ENCODE measurements at places on chromosomes 11 and 22.

DNA sequence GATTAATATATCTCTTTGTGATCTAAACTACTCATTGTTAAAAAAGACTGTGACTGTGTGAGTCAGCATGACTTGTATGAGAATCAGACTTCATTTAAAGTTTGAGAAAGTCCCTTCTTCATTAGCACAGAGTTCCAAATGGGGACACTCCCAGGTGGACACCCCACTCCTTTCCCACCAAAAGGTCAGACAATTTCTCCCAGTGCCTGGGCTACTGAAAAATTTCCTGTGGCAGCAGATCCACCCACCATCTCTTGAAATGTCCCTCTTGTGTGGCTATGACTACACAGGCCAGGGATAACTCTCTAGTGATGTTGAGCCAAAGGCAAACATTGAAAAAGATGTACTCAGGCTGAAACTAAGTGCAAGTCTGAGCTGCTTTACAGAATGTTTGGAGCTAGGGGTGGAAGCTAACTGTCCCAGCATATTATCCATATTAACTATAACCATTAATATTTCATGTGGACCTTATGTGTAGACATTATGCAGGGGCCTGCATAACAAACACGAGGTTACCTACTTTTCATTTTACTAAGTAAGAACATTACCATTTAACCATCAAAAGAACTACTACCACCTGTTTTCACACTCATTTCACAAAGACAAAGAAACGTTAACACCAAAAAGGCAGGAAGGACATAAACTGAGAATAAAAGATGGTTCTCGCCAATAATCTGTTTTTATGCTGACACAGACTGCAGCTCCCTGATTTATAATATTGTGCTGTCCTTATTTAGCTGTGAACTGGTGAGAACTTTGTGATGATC lies 44.8 kb downstream of the MMP20 start:
- peak; percentile 9 for DNase-seq

- no peak for DNase-seq
Measured at GRCh38 chr11:73176874-73177155, 34.7 kb upstream of the FCHSD2 start.

GRCh38 chr11:80365076-80365725 lies 924.4 kb upstream of the TENM4 start:
- DNase-seq, result no peak

- DNase-seq, result no peak
Measured at GRCh38 chr11:11582011-11582701, 39.6 kb downstream of the GALNT18 start.

- no peak for DNase-seq
Measured at GRCh38 chr22:20583471-20583922, 76.1 kb downstream of the MED15 start.

DNA sequence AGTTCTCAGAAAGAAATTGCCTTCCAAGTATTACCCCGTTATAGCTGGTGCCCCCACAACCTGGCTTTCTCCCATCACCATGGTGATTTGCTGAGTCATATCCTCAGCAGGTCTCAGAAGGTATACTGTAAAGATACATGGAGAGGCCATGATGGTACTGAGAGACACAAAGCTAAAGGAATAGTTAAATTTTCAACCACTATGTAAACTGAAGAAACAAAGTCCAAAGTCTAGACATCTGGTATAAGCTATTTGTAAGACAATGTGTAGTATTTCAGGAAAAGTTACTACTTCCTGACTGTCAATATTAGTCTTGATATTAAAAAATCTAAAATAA lies 377.1 kb downstream of the DCDC1 start:
- DNase-seq, result no peak

DNA sequence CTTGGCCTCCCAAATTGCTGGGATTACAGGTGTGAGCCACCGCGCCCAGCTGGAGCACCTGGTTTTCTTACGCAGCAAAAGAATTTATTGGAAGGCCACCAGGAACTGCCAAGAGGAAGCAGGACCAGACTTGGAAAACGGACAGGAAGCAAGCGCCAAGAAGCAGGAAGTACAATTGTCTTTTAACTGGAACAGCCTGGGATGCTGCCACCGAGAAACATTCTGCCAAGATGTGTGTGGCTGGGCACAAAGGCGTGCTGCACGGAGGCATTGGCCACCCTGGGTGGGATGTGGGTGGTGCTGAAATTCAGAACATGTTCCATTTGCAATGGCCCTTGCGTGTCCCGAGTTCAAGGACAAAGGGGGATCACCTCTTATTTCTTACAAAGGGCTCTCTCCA lies 15.4 kb downstream of the SLC3A2 start:
- no peak for DNase-seq

- DNase-seq, result no peak
Measured at GRCh38 chr22:37190262-37190780, 2.3 kb upstream of the C1QTNF6 start.

- peak; percentile 70 for DNase-seq
Measured at GRCh38 chr11:123061403-123062157, at the start of gene HSPA8. Gene HSPA8, minus strand, starts transcription at chr11:123062136. Its CDS starts 812 bp downstream, at chr11:123061324.

DNA sequence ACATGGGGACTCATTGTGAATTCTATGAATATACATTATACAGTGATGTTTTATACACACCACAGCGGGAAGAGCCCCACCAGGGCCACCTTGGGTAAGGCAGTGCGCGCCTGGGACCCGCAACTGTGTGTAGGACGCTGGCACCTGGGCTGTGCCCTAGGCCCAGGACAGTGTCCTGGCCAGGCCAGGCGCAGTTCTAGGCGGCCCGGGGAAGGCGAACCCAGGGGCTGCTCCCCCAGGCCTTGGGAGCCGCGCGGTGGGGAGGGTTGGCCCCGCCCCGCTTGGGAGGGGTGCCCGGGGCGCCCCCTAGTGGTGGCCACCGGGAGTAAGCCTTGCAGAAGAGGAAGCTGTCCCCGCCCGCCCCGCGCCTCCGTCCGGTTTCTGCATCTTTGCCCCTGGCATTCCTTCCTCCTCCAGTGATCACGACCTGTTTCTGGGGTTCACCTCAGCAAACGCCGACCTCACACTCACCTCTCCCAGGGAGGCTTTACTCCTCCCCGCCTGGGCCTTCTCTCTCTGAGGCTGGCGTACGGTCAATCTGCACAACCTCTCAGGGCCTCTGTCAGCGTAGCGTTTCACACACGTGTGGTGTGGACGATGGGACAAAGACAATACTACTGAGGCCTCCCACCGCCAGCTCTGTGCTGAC lies 9.5 kb upstream of the EHD1 start:
- DNase-seq, result peak; percentile 66

GRCh38 chr22:19903031-19903430 lies 38.5 kb upstream of the COMT start:
- no peak for DNase-seq

DNA sequence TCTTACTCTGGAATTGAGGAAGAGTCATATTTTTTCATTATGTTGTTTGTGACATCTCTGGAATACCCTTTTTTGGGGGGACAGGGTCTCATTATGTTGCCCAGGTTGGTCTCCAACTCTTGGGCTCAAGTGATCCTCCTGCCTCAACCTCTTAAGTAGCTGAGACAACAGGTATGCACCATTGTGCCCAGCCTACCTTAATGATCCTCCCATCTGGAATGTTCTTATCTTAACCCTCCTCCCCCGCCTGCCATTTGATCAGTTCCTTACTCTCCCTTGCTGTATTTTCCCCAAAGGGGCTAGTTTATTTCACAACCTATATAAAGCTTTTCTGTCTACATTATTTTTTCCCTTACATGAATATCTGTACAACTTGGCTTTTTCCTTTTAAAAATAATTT lies 594.7 kb downstream of the METTL15 start:
- no peak for DNase-seq

DNA sequence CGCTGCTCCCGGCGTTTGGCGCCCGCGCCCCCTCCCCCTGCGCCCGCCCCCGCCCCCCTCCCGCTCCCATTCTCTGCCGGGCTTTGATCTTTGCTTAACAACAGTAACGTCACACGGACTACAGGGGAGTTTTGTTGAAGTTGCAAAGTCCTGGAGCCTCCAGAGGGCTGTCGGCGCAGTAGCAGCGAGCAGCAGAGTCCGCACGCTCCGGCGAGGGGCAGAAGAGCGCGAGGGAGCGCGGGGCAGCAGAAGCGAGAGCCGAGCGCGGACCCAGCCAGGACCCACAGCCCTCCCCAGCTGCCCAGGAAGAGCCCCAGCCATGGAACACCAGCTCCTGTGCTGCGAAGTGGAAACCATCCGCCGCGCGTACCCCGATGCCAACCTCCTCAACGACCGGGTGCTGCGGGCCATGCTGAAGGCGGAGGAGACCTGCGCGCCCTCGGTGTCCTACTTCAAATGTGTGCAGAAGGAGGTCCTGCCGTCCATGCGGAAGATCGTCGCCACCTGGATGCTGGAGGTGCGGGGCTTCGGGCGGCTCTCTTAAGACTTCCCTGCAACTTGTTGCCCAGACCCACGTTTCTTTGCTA lies at the start of gene CCND1:
CCND1 (plus strand) TSS at position 162 of the 587 bp plus-strand sequence; CDS start at position 320, 158 bp downstream.
- peak; percentile 93 for DNase-seq

DNA sequence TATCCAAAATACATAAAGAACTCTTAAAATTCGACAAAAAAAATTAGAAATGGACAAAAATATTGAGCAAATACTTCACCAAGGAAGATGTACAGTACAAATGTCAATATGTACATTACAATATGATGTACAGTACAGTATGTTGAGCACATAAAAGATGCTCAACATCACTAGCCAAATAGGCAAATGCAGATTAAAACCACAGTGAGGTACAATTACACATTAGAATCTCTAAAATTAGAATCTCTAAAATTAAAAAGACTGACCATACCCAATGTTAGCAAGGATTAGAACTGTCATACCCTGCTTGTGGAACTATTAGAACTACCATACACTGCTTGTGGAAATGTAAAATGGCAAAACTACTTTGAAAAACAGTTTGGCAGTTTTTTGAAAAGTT lies 78.7 kb upstream of the TSPAN18 start:
- no peak for DNase-seq

- DNase-seq, result no peak
Measured at GRCh38 chr11:27060816-27061460, 20.3 kb downstream of the BBOX1 start.

DNA sequence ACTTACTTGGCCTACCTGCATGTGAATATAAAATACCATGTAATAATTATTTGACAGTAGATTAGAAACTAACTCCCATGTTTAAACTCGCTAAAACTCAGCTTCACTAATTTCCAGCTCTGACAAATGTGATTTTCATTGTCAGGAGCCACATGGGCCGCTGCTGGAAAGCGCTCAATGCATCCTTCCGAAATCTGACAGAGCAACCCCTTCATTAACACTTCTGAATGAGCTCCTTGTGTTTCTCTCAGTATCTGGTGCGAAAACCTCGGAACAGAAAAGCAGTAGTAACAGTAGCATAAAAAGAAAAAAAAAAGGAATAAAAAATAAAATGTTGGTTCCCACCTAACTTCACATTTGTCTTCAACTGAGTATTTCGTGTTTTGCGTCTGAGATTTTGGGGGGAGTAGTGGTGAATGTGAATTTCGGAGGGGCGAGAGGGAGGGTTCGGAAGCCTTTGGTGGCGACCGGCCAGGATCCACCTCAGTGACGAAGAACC lies 710 bp downstream of the MTCH2 start:
- DNase-seq, result peak; percentile 5

DNA sequence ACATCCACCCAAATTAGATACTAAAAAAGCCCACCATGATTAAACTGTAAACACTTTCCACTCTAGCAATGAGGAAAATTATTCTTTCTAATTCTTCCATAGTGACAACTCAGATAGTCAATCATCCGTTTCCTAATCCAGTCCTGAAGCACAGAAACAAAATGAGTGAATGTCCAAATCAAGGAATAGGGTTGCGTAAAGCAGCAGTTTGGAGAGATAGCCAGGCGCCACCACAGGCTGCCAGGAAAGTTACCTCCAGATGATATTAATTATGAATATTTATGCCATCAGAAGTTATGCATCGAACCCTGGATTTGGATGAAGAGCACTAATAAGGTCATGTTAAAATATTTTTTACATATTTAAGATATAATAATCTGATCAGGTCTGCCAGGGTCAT lies 63.2 kb downstream of the ETS1 start:
- DNase-seq, result peak; percentile 54

DNA sequence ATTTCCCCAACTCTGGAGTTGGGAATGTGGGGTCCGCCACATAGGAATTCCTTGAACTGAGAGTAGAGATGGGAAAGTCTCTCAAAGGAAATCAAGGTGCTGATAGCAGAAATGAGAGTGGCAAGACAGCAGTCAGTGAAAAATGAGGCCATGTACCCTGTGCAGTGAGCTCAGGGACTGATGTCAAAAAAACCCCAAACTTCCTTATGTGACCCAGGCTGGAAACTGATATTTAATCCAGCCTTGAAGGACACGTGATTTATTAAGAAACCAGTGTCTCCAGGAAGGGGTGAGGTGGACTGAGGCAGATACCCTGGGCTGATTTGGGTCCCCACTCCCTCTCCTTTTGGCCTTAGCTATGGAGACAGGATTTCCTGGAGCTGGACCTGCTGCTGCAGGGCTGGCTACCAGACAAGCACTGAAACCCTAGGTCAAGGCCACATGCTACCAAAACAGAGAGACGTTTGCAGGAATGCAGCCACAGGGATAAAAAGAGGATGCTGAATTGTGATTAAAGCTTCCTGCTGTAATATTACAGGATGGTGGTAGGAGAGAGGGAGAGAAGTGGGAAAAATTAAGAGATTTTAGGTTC lies 25.3 kb upstream of the FCHSD2 start:
- DNase-seq, result no peak

DNA sequence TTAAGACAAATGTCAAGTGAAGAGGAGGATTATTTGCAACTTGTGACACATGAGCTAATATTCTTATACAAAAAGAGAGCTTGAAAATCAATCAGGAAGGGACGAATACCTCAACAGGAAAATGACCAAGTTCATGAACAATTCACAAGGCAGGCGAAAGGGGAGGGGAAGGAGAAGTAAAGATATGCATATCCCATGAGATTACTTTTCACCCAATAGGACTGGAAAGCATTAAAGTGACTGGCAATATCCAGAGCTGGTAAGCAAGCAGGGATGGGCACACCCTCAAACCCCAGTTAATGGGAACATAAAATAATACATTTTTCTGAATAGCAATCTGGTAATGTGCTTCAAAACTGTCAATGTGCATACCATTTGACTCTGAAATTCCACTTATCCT lies 129.5 kb downstream of the SLC1A2 start:
- DNase-seq, result peak; percentile 72

DNA sequence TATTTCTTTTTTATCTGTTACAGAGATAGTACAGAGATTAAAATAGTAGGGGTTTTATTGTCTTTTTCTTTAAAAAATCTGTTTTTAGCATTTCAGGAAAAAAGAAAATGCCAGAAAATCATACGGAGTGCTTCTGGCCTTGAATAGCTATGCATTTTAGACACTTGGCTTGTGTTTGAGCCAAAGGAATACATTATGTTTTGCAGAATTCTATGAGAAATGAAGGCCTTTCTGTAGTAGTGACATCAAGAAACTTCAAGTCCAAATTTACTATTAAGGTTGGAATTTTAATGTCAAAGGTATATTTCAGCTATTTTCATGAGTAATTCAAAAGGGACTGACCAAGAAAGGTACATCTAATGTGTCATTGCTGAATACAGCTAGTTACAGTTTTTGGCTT lies 56.3 kb upstream of the DDI1 start:
- no peak for DNase-seq

GRCh38 chr22:25366408-25366807 lies 147.0 kb downstream of the CRYBB2 start:
- no peak for DNase-seq

GRCh38 chr22:35743326-35743860 lies 25.7 kb downstream of the APOL5 start:
- no peak for DNase-seq

- no peak for DNase-seq
Measured at GRCh38 chr11:31231601-31232000, 137.9 kb downstream of the DCDC1 start.

GRCh38 chr11:17932472-17932871 lies 80.4 kb downstream of the SERGEF start:
- no peak for DNase-seq

- DNase-seq, result peak; percentile 59
Measured at GRCh38 chr11:765025-765801, 12.1 kb downstream of the GATD1 start.

Measured in cardiac fibroblast (primary cell).